ENCODE measurements at places on chromosomes 3 and 15.

- peak; percentile 58 for DNase-seq
These were observed 620 bp downstream of the ABHD5 start for GRCh38 chr3:43691120-43691995.

- no peak for DNase-seq
These were observed 68.5 kb upstream of the PTX3 start for GRCh38 chr3:157368171-157368570.

GRCh38 chr15:91413142-91413541 is 313.1 kb downstream of the SV2B start:
- DNase-seq: no peak

- DNase-seq: no peak
These were observed 47.0 kb downstream of the LRRFIP2 start for GRCh38 chr3:37127340-37127739.

DNA sequence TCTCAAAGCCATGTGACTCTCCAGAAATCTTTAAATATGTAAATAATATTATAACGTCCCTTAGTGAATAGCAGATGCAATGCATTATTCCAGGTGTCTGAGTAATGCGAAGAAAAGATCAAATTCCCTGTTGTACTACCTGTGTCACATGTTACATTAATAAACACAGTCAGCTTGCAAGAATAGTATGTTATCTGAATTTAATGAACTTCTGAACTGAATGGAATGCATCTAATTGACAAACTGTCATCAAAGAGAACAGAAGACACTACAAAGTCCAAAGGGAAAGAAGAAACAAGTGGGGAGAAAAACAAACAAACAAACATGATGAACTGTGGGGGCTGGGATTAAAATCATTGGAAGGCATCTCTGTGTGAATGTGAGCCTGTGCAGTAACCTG is 508.8 kb downstream of the LPP start:
- DNase-seq: no peak

DNA sequence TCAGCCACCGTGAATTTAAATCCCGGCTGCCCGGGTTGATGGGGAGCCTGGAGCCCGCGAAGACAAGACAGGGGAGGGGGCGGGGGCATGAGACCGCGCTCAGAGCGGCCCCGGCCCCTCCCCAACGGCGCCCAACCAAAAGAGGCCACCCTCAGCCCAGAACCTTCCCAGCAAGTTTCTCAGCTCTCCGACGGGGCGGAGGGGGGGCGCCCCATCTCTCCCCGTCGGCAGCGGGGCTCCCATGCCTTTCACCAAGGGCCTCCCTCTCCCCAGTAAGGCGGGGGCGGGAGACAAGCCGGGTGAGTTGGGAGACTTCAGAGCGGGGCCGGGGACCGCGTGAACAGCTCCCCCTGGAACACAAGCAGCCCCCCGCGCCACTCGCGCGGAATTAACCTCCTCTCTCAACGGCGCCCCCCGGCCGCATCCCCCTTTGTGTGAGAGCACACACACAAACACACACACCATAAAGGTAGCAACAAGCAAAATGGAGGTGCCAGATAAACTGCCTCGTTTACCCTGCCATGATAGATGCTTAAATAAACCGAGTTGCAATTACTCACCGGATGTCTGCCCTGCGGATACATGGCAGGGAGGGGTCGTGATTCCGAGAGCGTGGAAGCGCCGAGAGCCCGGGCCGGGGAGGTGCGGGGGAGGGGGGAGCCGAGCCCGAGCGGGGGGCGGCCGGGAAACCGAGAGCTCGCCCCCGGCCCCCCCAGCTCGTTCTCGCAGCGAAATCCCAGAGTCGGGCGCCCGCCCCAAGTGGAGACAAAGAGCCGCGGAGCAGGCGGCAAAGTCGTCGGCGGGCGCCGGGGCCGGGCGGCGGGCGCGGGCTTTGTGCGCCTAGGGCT is 1.3 kb downstream of the TLE3 start:
- no peak for DNase-seq

DNA sequence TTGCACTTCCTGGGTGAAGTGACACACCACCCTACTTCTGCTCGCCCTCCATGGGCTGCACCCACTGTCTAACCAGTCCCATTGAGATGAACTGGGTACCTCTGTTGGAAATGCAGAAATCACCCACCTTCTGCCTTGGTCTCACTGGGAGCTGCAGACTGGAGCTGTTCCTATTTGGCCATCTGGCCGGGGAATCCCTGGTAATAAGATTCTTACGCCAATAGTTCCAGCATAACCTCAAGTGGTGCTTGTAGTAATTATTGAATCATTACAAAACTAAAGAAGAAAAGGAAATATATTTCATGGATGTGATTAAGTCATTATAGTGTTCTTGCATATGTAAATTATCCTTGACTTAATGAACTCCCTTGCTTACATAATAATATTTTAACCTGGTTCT is 841.9 kb downstream of the CADM2 start:
- DNase-seq: no peak

DNA sequence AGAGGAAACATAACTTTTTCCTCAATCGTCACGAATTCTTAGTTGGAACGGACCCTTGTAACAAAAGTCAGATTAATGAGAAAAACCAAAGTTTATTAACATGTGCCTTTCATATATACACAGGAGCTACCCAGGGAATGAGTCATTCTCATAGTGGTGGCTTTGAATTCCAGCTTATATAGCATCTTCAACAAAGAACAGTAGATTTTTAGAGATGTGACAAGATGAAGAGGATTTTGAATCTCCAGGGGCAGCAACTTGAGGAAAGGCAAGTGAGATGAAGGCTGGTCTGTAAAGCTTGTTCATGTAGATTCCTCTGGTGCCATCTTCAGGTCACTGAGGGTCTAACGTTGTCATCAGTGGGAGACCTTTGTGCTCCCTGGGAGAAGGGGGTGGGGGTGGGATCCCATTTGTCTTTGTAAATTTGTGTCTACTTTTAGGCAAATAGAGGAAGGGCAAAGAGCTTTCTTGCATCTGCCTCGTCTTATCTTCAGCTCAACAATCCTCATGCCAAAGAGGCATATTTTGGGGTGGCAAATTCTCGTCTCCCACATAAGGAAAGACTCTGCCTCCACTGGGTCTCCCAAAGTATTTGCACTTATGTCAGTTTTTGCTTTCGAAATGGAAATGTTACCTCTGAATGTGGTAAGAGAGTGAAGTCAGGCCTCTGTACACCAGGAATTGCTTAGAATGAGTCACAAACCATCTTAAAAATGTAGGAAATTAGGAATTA is 29.5 kb downstream of the CLEC3B start:
- no peak for DNase-seq

- DNase-seq: no peak
These were observed 53.6 kb upstream of the MINAR1 start for GRCh38 chr15:79378394-79379109.

DNA sequence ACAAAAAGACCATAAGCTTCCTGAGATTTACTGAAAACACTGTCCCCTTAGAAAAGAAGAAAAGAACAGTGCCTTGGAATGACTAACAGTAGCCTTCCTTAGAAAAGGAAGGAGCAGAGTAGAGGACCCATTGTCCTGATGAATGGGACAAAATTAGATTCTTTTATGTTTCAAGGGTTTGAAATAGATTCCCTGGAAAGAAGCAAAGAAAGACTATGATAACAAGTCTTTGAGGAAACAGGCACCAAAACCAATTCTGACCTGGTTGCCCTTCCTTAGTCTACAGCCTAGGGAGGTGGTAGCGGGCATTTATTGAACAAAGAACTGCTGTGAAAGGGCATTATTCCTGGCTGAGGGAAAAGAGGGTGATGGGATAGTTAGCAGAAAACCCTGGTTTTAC is 1024.8 kb downstream of the TBL1XR1 start:
- DNase-seq: no peak

- DNase-seq: no peak
These were observed 9.8 kb upstream of the FNDC3B start for GRCh38 chr3:172029425-172030098.

DNA sequence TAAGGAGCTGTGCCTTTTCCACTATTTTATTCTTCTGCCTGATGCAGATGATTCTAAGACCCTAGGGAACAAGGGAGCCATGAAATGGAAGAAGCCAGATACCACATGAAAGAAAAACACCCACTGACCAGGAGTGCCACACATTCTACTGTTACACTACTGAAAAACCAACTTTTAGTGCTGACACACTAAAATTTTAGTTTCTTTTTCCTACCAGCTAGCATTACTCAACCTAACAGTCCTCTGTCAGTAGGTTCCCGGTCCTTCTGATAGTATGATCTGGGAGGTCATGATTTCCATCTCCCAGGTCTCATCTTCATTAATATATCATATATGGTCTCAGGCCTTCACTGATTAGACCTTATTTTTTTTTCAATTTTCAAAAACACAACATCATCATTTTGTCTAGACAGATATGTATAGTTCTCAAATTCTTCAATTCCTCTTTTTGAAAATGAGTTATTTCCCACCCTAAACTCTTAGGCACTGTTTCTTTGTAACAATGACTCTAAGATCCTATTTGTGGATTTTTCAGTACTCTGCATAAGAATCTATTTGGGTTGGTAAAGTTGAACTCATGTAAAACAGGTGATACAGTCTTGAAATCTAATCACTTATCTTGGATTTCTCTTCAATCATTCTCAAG is 321.8 kb downstream of the CTNNB1 start:
- no peak for DNase-seq

- DNase-seq: no peak
These were observed 30.9 kb downstream of the MGLL start for GRCh38 chr3:127791221-127791913.

DNA sequence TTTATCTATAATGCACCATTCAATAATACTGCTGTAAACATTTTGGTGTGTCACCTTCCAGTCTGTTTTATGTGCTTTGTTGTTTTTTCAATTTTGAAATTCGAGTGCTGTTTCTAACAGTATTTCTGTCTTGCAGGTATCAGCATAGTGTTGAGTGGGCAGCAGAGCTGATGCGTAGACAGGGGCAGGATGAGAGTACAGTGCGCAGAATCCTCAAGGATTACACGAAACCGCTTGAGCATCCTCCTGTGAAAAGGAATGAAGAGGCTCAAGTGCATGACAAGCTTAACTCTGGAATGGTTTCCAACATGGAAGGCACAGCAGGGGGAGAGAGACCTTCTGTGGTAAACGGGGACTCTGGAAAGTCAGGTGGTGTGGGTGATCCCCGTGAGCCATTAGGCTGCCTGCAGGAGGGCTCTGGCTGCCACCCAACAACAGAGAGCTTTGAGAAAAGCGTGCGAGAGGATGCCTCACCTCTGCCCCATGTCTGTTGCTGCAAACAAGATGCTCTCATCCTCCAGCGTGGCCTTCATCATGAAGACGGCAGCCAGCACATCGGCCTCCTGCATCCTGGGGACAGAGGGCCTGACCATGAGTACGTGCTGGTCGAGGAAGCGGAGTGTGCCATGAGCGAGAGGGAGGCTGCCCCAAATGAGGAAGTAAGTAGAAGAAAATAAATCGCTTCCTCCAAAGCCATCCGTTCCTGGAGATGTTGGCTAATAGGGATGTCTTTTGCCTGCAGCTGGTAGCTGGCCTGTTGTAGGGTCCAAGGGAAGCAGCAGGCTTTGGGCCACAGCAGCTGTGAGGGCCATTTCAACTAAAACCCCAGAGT is 19.1 kb downstream of the TSEN2 start:
- DNase-seq: no peak

DNA sequence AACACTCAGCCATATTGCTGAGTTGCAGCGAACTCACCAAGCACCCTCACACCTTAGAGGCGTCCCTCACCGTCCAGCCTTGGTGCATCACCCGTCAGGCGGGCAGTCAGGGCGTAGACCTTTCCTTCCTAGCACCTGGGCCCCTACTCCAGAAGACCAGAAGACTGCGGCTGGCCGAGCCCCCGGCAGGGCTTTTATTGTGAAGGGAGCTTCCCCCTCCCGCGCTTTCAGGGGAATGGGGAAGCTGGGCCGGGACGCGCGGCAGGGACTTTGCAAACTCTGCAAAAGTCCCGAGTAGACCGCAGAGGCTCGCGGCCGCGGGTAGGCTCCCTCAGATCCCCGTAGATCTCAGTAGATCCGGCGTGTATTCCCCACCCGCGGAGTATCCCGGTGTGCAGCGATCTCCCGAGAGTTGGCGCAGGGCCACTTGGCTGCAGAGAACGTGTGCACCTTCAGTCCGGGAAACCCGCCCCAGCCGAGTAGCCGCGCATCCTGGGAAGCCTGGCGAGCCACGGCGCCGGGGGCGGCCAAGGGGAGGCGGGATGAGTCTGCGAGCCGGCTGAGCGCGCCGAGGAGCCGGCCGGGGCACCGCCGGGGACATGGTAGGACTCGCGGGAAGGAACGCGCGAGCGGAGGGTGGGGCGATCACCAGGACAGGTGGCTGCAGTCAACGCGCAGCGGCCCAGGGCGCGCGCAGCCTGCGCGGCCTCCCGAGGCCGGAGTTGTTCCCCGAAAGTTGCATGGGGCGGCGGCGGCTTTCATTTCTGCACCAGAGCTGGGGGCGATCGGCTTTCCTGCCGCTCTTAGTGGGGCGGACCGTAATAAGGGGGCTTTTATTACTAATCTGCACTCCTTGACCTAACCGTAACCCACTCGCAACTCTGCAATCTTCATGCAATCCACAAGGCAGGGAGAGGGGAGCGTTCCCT is at the start of gene GASK1A:
Gene GASK1A, plus strand, starts transcription at position 268 of the 929 bp plus-strand sequence. Its CDS starts 332 bp downstream, at position 600.
- no peak for DNase-seq

- DNase-seq: no peak
These were observed 4.1 kb downstream of the MAN2A2 start for GRCh38 chr15:90907051-90907660.

- no peak for DNase-seq
These were observed 47.1 kb downstream of the HRH1 start for GRCh38 chr3:11201251-11202019.

DNA sequence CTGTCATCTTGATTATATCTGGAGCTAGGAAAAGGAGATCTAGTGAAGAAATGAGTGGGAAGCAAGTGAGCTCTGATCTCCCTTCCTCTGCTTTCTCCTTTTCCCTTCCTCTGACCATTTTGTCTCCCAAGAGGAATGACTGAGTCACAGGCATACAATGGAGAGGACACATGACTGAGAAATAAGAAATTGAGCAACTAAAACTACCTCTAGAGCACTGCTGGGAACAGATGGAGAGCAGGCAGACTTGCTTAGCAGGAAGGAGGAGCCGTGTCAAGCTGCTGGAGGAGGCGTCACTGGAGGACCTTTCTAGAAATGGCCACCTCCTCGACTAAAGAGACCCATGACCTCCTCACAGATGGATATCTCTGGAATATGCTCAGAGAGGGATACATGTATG is 66.9 kb upstream of the MYO5C start:
- no peak for DNase-seq
